Stimulated activated CD4-positive, alpha-beta T cell treated with anti-CD3 and anti-CD28 coated beads, Interleukin-4, amount 100 ng/mL, for 48 hours (primary cell): ENCODE measurements at places on chromosomes 3 and 15.

GRCh38 chr15:100919481-100920405 lies 586 bp downstream of the LRRK1 start:
- no peak for DNase-seq

DNA sequence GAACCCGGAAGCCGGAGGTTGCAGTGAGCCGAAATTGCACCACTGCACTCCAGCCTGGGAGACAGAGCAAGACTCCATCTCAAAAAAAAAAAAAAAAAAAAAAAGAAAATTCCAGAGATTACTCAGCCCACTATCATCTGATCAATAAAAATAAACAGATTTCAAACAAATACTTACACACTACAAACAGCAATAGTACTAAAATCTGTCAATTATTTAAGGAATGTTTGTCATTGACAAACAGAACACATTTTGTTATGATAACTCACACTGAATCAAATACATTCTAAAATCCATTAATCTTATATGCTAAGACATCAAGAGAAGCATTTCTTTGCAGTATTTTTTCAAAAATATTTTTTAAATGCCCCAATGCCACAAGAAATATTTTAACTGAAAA lies 7.6 kb downstream of the MYO9A start:
- no peak for DNase-seq

DNA sequence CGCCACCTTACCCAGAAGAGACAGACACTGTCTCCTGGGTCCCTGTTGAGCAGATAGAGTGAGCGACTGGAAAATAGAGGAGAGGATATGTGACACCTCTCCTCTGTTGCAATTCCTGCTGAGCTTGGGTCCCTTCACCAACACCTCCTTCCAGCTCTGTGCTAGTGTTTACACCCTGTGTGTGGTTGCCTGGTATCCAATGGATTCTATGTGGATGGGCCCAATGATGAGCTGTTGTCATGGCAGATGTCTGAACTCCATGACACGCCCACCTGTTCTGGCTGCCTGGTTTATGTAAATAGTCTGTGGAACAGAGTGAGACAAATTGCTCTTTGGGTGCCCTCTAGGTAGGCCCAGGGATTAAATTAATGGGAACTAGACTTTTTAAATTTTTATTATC lies 23.7 kb downstream of the RBM5 start:
- DNase-seq, result no peak

GRCh38 chr3:122678506-122678905 lies 2.1 kb upstream of the PARP14 start:
- DNase-seq, result no peak

GRCh38 chr15:45088801-45089711 lies 24.9 kb downstream of the DUOX2 start:
- DNase-seq, result no peak

DNA sequence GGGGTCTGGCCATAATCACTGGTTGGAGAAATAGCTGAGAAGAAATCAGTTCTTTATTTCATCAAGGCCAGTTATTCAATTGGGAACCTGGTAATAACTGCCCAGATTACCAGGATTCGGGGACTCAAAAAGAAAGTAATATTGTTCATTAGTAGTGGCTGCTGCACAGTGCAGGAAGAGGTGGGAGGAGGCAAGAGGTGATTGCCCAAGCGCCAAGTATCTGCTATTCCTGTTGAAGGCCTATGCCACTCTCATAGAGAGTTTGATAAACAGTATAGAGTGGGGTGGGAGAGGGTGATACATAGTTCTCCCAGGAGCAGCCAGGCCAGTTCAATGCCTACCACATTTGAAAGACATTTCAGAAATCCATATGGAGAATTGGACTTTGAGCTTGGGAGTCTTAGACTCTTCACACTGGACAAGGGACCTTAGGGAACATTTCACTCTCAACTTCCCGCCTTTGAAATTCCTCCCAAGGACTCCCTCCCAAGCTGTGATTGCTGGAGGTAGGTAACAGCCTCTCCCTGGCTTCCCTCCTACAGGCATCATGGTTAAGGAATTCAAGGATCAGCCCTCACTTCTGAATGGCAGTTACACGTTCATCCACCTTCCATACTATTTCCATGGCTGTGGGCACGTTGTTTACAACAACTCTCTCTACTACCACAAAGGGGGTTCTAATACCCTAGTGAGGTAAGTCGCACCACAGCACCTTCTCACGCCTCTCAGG lies 59.8 kb downstream of the GLDN start:
- DNase-seq, result no peak

GRCh38 chr3:112635674-112636073 lies 5.3 kb downstream of the CCDC80 start:
- DNase-seq, result no peak

DNA sequence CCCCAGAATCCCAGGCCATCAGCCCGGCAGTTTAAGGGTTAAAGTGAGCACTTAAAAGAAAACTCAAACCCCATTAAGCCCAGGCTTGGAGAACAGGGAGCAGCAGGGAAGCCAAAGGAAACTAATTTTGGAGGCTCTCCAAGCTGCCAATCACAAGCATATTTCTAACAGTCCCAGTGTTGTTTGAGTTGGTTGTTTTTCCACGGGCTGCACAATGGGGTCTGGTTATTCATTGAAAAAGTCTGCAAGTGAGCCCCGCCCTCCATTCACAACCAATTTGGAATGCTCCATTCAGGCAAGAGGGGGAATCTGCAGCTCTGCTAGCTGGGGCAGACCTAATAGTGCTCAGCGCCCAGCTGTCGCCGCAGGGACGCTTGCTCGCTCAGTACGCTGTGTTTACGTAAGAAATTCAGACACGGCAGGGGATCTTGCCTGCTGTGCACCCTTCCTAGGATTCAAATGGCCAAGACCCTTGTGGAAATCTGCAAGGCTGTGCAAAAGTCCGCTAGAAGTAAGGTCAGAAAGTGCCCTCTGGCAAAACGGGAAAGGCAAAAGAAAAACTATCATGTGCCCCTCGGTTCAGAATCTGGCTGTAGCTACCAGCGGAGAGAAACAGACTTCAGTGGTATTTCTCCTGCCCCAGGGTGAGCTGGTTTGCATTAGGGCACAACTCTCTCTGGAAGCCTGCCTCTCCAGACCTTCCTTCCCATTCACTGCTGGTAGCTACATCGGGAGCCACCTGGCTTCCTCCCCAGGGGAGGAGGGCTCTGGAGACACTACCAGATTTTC lies 11.0 kb downstream of the ETV5 start:
- DNase-seq, result no peak

GRCh38 chr15:58212909-58213526 lies 74.8 kb downstream of the AQP9 start:
- DNase-seq, result no peak
